Fibroblast of villous mesenchyme (primary cell): ENCODE measurements at places on chromosomes 16 and 17.
A peak's percentile ranks its signal among the peaks of the same experiment; 100 is the strongest.

DNA sequence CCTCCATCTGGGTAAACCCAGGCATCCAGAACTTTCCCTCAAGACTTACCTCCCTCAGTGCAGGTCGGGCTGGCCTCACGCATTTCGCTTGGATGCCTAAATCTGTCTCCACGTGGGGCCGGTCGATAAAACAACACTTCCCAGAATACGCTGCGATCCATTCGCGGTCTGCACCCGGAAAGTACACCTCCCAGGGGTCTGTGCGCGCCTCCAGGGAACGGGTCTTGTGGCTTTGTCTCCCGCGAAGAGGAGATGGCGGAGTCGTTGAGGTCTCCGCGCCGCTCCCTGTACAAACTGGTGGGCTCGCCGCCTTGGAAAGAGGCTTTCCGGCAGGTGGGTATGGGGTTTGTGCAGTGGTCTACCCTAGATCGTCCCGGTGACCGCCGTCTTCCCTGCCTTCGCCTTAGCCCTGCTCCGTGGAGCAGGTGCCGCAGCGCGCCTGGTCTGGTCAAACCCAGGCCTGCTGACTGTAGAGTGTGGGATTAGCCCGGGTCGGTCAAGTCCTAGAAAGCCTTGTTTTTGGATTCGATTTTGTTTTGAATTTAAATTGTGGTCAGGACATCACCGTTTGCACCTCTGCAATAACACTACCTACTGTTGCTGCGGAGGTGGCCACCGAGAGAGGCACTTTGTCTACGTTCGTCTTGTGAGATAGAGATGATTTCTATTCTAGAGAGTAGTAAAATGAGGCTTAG lies at the start of gene RPAIN:
RPAIN (plus strand) TSS at position 224 of the 695 bp plus-strand sequence; CDS start at position 253, 29 bp downstream.
- DNase-seq = no peak

- DNase-seq = no peak
Observed at GRCh38 chr16:66269617-66270332, 96.7 kb upstream of the CDH5 start.

DNA sequence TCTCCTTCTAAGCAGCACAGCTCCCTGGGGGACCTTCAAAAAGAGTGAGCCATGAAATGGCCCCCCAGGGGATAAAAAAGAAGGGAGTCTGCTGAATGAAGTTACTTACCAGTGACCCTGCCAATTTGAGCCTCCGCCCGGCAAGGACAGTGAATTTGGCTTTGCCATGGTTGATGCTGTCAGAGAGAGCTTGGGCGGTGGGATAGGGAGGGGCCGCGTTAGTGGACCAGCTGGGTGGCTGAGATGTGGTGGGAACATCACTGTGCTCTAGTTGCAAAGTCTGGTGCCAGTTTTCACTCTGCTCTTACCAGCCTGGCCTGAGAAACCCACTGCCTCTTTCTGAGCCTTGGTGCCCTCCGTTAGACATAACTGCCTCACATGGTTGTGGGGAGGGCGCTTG lies 114.6 kb downstream of the MRM1 start:
- DNase-seq = no peak

- no peak for DNase-seq
Observed at GRCh38 chr17:70006159-70006558, 68.9 kb upstream of the KCNJ16 start.

DNA sequence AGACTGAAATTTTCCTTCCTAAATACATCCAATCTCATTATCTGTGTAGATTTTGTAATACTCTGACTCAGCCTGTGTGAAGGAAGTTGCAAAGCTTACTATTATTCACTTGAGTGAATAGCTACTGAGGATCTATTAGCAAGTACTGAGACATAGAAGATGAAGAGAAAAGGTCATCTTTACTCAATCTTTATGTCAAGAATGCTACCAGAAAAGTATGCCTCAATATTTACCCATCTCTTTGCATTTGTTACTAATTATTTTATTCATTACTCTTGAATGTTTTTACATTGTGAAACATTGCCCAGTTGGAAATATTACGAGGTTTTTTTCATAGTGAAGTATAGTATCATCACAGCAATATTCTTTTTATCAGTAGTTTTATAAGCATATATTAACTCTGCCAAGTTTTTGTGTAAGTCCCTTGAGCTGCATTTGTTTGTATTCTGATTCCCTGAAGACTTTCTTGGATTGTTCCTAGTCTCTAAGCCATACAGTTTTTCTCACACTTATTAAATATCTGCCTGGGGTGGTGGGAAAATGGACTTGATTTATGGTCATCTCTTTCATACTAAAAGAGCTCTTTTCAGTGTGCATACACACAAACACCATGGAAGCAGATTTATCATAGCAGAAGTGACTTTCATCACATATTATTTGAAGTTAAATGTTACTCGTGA lies 110.4 kb downstream of the MRTFB start:
- peak; percentile 85 for DNase-seq

GRCh38 chr16:69318177-69318910 lies 7.2 kb downstream of the VPS4A start:
- DNase-seq = no peak

DNA sequence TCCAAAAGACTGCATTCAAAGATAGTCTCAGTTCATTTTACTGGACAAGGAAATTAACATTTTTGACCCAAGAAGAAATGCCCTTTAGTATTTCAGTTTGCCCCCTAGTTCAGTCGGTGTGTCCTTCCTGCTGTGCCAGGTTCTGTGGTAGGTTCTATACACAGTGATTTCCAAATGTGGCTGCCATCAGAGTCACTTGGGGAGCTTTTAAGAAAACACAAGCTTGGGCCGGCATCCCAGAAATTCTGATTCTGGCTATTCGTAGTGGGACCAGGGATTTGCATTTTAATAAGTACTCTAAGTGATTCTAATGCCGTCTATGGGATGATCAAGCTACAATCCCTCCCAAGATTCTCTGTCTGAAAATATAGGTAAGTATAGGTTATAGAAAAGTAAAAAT lies 10.2 kb downstream of the RSPRY1 start:
- DNase-seq = no peak

- DNase-seq = peak; percentile 98
Observed at GRCh38 chr17:76709077-76709950, 1.5 kb downstream of the MXRA7 start.

- no peak for DNase-seq
Observed at GRCh38 chr16:89489898-89490438, 393 bp downstream of the ANKRD11 start.

DNA sequence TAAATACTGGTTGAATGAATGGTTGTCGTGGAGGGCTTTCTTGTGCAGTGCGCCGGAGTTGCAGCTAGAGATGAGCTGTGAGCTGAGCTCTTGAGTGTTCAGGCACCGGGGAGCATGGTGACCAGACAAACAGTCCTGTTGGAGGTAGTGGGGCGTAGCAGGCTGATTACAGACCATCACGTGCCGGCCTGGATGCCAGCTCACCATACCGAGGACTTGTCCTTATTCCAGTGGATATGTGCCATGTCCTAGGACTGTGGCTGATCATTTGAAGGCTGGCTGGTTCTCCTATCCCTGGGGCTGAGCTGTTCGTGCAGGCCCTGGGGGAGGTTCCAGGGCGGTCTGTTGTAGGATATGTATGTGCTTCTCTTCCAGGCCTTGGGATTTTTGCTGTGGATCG lies 60.0 kb downstream of the ABCC1 start:
- DNase-seq = no peak
